T-helper 9 cell (primary cell): ENCODE measurements at places on chromosomes 11 and 22.
A peak's percentile ranks its signal among the peaks of the same experiment; 100 is the strongest.

GRCh38 chr11:87097582-87097981, 59.8 kb downstream of the TMEM135 start:
- peak; percentile 6 for DNase-seq

- no peak for DNase-seq
Observed at GRCh38 chr11:64607381-64607985, 16.5 kb downstream of the SLC22A12 start.

DNA sequence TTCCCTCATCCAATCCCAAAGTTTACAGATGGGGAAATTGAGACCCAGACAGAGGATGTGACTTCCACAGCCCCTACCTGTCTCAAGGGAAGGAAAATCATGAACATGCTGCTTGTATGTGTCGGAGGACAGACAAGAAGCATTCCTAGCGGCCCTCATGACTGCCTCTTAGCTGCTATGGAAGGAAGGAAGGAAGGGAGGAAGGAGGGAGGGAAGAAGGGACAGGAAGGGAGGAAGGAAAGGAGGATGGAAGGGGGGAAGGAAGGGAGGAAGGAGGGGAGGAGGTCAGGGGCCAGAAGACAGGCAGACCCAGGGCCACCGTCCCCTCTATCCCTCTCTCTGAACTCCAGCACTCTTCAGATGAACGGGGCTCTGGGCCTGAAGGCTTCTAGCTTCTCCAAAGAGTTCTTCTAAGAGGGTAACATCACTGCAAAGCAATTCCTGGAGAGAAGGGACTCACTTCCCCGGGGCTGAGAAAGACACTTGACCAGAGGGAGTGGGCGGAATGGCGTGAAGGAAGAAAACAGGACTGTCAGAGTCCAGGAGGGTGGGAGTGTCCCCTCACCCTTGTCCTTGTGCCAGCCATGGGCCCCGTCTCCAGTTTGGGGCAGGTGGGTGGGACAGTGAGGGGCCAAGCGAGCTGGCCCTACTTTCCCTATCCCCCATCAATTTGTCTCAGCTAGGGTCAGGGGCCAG, 149.4 kb downstream of the FEZ1 start:
- no peak for DNase-seq

DNA sequence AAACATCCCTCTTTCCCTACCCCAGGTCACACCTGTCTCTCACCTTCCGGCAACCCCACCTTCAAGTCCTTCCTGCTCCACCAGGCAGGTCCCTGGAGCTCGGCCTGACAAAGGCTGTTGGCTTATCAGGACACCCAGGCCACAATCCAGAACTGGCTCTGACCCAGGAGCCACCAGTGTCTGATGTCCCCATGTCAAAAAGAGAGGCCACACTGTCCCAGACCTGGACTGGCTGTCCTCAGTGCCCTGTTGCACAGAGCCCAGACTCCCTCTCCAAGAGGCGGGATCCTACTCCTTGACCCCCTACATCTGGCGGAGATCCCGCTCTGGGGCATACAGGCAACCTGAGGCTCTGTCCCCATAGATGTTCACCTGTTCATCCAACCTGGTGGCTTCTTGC, 116.0 kb downstream of the MN1 start:
- no peak for DNase-seq

DNA sequence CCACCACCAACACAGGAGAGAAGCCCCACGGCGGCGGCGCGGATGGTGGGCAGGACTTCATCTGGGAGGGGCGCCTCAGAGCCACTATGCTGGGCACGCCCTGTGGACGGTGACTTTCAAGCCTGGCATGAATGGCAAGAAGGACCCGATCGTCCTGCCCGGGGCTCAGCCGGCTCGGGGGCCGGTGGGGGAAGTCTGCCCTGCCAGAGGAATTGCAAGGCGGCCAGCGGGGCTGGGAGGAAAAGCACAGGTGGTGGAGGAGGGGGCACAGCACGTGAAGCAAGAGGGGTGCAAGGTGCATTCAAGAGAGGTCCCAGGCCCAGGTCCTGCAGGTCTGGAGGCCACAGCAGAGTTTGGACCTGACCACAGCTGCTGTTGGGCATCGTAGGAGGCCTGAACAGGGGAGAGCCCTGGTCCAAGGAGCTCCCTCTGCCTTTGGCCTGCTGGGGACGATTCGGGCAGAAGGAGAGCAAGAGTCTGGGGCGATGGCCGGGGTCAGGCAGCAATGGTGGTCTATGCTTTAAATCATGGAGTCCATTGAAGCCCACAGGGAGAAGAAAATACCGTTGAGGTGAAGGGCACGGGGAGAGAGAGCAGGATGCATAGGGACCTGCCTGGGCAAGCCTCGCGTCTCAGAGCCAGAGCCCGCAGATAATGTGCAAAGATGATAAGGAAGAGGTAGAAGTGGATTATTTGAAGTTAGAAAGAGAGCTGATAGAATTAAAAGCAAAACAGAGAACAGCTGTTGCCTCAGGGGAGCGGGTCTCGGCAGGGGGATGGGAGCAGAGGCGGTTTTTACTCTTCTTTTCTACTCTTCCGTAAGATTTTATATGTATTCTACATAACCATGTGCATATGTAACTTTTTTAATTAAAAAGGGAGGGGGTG, 82.6 kb upstream of the SHISAL1 start:
- no peak for DNase-seq

DNA sequence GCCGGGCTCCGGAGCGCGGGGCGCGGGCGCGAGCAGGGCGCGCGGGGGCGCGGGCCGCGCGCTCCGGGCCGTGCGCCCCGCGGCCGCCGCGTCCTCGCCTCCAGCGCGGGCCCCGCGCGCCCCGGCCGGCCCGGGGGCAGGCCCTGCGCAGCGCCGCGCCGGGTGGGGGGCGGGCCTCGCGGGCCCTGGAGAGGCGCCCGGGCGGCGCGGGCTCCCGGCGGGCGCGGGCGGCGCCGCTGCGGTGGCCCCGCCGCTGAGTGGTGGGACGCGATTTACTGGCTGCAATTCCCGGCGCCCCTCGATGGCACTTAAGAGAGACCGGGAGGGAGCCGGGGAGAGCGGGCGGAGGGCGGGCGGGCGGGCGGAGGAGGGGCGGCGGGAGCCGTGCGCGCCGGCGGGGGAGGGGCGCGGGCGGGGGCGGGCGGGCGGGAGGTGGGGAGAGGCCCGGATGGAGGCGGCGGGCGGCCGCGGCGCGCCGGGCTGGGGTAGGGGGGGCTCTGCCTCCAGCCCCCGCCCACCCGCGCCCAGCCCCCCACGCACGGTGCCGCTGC, 73.2 kb upstream of the TCF20 start:
- peak; percentile 8 for DNase-seq

GRCh38 chr22:42560781-42561180, 7.0 kb downstream of the SERHL2 start:
- no peak for DNase-seq

DNA sequence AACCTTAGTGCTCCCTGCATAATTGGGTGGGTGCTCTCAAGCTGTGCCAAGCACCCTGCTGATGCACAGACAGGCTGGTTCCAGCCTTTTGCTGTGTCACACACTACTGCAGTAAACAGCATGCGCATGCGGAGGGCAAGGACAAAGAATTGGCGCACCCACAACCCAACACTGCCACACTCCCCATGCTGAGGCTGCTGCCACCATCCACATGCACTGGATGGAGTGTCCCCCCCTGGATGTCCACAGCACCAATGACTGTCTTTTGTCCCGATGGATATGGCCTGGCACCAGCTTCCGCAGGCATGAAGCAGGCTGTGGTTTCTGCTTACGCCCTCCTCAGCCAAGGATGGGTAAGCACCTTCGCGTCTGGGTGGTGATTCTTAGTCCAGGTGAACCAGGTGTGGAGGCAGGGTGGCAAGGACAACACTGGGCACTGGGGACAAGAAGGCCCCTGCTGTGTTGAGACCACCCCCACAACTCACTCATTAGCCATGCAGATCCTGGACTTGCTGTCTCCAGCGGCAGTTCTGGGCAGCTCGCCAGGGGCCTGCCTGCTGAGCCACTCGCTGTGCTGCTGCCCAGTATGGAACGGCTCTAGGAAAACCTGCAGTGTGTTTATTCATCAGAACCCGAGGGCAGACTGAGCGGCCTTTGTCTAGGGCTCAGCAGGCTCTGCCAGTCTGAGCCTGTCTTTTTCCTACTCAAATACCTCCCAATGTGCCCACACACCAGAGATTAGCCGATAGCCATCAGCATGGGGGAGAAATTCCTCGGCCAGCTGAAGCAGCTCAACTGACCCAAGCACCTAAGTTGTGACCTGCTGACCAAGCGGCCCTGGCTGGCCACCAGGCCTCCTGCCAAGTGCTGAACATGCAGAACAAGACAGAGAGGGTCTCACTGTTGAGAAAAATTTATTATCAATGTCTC, 8.2 kb upstream of the NAP1L4 start:
- DNase-seq = no peak

DNA sequence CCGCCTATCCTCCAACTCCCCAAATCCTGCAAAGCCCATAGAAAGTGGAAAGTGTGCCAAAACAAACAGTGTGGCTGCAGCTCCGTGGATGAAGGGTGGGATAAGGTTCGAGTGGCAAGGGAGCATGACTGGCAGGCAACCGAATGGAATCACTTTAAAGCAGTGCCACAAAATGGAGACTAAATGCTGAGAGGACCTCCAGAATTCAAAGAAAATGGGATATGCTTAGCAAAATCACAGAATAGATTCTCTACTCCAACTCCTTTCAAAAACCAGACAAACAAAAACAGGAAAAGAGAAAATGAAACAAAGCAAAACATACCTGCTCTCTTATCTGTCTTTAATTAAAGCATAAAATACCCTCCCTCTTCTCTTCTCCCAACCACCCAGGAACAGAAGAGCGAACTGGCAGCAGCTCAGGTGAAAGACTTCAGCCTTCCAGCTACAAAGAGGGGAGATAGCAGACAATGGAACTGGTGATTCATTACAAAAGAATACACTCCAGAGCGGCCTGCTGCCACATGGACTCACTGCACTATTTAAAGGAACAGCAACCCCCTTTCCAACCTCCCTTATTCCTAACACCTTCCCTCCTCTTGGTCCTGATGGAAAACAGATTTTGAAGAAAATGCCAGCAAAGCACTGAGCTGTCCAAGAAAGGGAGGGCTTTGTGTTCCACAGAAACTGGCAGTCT, 118.5 kb downstream of the APOL5 start:
- no peak for DNase-seq

- no peak for DNase-seq
Observed at GRCh38 chr11:41328324-41328723, 131.1 kb downstream of the LRRC4C start.
